ENCODE measurements at places on chromosomes 3 and 15.

- no peak for DNase-seq
Measured at GRCh38 chr3:2839876-2840275, 270.3 kb downstream of the IL5RA start.

DNA sequence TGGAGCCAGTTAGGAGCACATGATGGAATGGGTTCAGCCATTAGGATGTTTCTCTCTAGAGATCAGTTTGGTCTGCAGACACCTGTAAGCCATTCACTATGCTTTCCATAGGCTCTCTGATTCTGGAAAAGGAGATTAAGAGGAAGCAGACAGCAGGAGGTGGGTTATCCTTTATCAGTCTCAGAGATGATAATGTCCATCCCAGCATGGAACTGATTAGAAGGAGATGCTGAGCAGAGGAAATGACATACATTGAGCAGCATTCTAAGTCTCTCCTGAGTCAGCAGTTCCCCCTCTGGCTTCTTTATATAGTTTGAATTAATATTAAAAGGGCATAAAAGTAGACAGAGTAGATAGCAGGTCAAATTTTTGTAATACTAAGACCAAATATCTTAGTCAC lies 591.1 kb downstream of the GBE1 start:
- no peak for DNase-seq

DNA sequence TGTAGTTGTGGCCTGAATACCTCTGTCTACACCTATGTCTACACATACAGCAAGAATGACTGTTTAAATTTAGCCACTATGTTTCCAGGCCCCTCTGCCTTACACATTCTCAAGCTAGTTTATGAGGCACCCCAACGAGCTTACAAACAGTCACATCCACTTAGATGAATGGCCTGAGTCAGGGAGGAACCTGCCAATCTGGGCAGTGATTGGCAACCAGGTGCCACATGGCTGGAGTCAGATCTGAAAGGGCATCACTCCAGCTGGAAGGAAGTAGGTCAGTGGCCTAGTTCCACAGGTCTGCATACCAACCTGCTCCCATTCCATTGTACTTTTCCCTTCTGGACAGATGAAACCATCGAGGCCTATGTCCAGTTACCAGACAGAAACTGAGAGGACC lies 136.3 kb downstream of the FOXP1 start:
- DNase-seq = no peak

GRCh38 chr3:196941729-196942225 lies 551 bp downstream of the NCBP2 start:
- DNase-seq = peak; percentile 75

GRCh38 chr3:134666466-134666865 lies 15.6 kb upstream of the KY start:
- no peak for DNase-seq

DNA sequence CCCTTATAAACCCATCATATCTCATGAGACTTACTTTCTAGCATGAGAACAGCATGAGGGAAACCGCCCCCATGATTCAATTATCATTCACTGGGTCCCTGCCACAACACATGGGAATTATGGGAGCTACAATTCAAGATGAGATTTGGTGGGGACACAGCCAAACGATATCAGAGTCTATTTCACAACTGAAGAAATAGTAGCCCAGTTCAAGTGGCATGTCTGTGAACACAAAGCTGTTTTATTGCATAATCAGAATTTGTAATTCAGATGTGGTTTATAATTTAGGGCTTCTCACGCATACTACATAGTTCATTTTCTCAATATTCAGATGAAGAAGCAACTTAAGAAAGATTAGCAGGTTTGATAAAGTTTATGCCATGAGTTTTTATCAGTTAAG lies 1188.0 kb upstream of the ALCAM start:
- DNase-seq = no peak

DNA sequence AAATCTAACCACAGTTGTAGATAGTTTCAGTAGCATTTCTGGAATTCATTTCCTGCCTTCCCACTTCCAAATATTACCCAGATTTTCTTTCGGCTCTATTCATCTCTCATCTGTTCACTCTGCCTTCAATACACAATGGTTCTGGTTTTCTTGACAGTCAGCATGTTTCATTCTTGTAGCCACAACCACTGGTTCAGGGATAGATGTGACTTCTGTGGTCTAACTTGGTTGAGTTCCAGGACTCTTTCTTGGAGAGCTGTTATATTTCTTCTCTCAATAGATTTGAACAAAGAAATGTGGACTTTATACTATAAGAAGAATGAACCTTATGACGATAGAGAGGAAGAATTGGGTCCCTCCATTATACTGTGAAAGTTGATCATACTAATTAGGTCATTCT lies 228.8 kb downstream of the NSUN3 start:
- DNase-seq = no peak

DNA sequence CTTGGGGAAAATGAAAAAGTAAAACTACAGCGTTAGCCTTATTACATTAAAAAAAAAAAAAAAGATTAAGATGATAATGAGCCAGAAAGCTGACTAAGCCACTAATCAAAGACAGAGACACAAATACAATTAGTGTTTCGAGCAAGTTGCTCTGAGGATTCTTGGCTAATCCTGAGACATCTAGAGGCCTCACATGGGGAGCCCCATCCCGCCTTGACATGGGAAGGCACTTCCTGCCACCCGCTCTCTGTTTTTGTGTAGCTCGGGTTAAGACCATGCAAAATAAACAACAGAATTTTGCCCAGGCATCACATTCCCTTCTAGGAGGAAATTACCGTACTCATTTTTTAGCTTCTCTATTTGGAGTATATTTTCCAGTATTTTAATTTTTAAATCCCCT lies 15.3 kb downstream of the HESX1 start:
- no peak for DNase-seq

All from T47D (cell line).